NCI-H1417 treated with DMSO at 0.1 percent for 48 hours (cell line): ENCODE measurements at places on chromosomes 11 and 22.
A peak's percentile ranks its signal among the peaks of the same experiment; 100 is the strongest.

DNA sequence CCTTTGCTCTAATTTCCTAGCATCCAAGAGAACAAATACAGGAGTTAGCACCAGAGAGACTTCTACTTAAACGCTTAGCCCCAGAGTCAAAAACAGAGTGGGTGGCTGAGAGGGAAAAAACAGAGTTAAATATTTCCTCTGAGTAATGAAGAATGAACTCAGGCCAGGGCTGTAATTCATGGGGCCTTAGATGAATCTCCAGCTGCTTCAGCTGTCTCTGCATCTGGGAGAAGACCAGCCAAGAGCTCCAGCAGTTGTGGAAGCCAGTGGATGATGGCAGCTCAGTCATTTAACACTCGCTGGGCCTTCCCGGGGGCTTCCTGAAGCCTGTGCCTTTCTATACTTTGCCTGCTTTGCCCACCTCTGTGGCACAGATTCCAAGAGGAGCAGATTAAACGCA, 5.7 kb upstream of the ADAMTS15 start:
- no peak for DNase-seq

GRCh38 chr11:3000032-3000961, 8.2 kb upstream of the NAP1L4 start:
- peak; percentile 66 for DNase-seq

DNA sequence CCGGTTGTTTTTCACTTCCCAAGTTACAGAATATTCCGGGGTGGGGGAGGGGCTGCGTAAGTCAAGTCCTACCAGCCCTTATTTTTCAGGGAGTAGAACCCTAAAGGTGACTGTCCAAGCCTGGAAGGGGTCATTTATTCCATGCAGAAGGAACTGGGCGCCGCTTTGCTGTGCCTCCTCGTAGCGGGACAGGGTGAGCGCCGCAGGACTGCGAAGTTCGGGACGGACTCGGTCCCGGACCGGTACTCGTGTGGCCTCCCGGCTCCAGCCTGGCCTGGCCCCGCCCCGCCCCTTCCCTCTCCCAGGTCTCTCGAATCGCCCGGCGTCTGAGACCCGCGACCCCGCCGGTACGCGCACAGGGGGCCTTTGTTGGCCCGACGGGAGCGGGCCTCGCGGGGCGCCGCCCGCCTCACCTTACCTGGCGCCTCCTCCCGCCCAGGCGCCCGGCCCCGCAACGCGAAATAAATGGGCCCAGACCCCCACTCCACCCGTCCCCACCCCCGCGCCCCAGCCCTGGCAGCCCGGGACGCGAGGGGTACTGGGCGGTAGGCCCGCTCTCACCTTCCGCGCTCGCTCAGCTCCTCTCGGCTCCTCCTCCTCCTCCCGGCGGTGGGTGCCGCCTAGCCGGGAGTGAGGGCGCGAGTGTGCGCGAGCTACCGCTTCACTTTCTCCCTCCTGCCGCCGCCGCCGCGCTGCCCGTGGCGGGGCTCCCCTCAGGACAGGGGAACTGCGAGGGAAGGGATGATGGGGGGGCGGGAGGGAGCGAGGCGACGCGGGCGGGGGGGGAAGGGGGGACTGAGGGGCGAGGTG, 698 bp downstream of the PAK1 start:
- DNase-seq = no peak

DNA sequence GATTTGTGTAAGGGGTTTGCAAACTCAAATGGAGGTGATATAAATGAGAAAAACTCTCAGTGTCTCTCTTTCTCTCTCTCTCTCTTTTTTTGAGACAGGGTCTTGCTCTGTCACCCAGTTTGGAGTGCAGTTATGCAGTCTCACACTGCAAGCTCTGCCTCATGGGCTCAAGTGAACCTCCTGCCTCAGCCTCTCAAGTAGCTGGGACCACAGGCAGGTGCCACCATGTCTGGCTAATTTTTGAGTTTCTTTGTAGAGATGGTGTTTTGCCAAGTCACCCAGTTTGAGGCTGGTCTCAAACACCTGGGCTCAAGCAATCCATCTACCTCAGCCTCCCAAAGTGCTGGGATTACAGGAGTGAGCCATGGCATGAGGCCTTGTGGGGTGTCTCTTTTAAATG, 2.9 kb downstream of the BIRC3 start:
- DNase-seq = no peak

DNA sequence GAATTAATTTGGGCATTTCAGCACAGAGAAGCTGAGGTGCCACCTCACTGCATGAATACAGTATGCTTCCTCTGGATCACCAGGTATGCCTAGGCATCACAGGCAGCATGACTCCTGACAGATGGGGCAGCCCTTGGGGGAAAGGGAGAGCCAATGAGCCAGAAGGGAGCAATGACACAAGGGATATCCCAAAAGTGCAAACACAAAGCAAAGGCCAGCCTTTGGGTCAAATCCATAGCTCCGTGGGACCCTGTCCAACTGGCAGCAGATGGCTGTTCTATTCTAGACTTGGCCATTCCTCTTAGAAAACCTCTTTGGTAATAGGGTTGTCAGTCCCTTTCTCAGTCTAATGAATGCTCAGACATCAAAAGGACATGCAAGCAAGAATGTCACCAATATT, 73.3 kb downstream of the SERGEF start:
- DNase-seq = no peak
